ENCODE measurements at places on chromosomes 2 and 18. TPM values are rescaled to one million over a fixed set of nuclear protein-coding genes. Genes with fewer than 3 reads are reported as not detected.

- no peak for DNase-seq
Measured at GRCh38 chr2:160884056-160884455, 276.2 kb upstream of the TANK start.

Gene CXCR1
- not detected for total RNA-seq

Gene HDAC4
- total RNA-seq = 59.4 TPM

GRCh38 chr18:3164381-3164780 is 55.4 kb downstream of the MYOM1 start:
- DNase-seq = no peak

DNA sequence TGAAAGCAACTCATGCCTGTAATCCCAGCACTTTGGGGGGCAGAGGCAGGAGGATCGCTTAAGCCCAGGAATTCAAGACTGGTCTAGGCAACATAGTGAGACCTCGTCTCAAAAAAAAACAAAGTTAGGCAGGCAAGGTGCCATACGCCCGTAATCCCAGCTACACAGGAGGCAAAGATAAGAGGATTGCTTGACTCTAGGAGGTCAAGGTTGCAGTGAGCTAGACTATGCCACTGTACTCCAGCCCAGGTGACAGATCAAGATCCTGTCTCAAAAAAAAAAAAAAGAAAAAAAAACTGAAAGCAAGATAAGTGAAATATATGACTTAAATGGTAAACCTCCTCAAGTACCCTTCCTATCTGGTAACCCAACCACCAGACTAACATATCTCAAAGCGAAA is 59.8 kb downstream of the USP34 start:
- DNase-seq = no peak

DNA sequence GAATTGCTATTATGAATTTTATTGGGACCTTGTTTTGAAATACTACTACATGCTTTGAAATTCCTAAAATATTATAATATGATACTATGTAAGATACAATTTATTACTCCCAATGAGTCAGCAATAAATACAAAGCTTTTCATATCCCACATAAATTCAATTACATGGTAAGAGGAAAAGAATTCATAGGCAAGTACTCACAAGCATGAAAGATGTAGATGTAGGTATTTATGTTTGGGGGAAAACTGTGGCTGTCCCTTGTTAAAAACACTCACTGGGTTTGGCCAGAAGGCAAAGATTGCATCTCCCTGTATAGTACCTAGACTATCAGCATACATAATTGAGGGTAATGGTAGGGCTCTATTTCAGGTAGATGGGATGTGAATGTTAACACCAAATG is 90.4 kb downstream of the MBD2 start:
- no peak for DNase-seq

- no peak for DNase-seq
Measured at GRCh38 chr2:152303951-152304350, 31.0 kb upstream of the FMNL2 start.
